ENCODE measurements at places on chromosomes 3 and 15. TPM values are rescaled to one million over a fixed set of nuclear protein-coding genes. Genes with fewer than 3 reads are reported as not detected.

The UCN2 gene
- 1.2 TPM for total RNA-seq

The NEK4 gene
- total RNA-seq = 27.3 TPM

The ZIC1 gene
- not detected for total RNA-seq

The GOLGA6A gene
- total RNA-seq = not detected

The EFCAB12 gene
- under 0.01 TPM for total RNA-seq

The MME gene
- 422 TPM for total RNA-seq

The SLC38A3 gene
- not detected for total RNA-seq

The MDFIC2 gene
- total RNA-seq = not detected

The SLC22A14 gene
- 0.15 TPM for total RNA-seq

The C3orf49 gene
- not detected for total RNA-seq

The IL17RD gene
- total RNA-seq = 8.9 TPM

The CD86 gene
- not detected for total RNA-seq

Measured in smooth muscle cell of trachea (primary cell).